LHCN-M2 (cell line): ENCODE measurements at places on chromosomes 12 and 14. TPM values are rescaled to one million over a fixed set of nuclear protein-coding genes. Genes with fewer than 3 reads are reported as not detected.

DNA sequence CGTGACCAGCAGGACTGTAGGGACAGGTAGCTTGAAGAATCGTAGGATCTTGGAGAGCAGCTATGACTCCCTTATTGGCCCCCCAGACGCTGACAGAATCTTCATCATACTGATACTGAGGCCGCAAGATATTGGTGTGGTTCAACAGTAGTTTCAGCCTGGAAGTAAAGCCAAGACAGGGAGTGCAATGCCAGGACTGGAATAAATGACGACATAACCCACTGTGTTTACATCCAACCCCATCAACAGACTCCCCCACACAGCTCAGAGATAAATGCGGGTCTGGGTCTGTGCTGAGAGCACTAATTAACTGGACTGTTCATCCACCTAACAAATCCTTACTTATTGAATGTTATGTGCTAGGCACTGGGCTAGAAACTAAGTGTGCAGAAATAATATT, 16.6 kb downstream of the NOXRED1 start:
- no peak for DNase-seq

GRCh38 chr14:23561873-23562821, 5.4 kb downstream of the AP1G2 start:
- DNase-seq, result peak; percentile 31

- no peak for DNase-seq
These were observed 28.5 kb upstream of the CDKN3 start for GRCh38 chr14:54368291-54368690.

CCDC197 gene
- total RNA-seq, result not detected in 2 replicates

ARF6 gene
- total RNA-seq, result 67.7 and 73.2 TPM in 2 replicates

- DNase-seq, result no peak
These were observed 140.3 kb downstream of the GCH1 start for GRCh38 chr14:54762296-54762695.

- DNase-seq, result peak; percentile 75
These were observed 1.8 kb downstream of the ELK3 start for GRCh38 chr12:96195845-96196451.

DNA sequence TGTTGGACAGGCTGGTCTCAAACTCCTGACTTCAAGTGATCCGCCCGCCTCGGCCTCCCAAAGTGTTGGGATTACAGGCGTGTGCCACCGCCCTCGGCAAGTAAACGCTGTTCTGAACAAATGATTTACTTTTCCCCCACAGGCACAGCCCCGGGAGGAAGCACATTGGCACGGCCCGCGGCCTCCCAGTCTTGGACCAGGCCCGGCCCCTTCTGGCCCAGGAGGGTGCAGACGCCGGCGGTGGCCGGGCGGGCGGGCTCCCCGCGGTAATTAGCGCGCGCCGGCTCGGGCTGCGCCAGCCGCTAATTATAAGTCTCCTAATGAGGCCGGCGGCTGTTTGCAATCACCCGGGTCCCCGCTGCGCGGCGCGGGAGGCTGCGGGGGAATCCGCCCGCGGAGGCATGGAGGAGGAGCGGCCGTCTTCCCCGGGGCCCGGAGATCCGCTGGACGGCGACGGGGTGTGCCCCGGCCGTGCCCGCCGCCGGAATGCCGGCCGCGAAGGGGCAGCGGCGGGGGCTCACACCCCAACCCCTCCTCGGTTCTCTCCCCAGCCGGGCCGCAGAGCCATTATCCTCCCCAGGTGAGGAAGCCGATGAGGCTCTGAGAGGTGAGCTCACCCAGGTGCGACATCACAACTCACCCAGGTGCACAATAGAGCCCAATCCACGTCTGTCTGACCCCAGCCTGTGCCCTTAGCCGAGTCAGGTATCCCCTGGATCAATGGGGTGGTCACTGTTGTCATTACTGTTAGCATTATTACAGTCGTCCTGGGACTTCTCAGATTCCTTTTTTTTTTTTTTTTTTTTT, 3.3 kb upstream of the POP5 start:
- DNase-seq, result no peak

- peak; percentile 97 for DNase-seq
These were observed 129.0 kb upstream of the HMGA2 start for GRCh38 chr12:65695113-65695865.

TCL1B gene
- not detected in 2 replicates for total RNA-seq

LHX5 gene
- not detected in 2 replicates for total RNA-seq

GRCh38 chr12:127280393-127281275, 986.3 kb upstream of the TMEM132C start:
- no peak for DNase-seq

- DNase-seq, result no peak
These were observed 26.9 kb downstream of the CLEC6A start for GRCh38 chr12:8482571-8483061.

DNA sequence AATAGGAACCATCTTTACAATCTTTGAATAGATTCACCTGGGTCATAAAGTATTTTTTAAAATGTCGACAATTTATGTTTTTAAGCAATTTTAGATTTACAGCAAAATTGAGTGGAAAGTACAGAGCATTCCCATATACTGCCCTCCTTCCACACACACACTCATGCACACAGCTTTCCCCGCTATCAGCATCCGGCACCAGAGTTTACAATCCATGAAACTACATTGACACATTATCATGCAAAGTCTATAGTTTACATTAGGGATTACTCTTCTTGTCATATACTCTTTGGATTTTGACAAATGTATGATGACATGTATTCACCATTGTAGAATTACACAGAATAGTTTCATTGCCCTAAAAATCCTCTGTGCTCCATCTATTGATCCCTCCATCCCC, 9.0 kb upstream of the SYNE2 start:
- DNase-seq, result no peak

- DNase-seq, result no peak
These were observed 4.6 kb downstream of the DTX1 start for GRCh38 chr12:113061061-113061694.

PTPRR gene
- total RNA-seq, result 0.19 and 1.4 TPM in 2 replicates

DNA sequence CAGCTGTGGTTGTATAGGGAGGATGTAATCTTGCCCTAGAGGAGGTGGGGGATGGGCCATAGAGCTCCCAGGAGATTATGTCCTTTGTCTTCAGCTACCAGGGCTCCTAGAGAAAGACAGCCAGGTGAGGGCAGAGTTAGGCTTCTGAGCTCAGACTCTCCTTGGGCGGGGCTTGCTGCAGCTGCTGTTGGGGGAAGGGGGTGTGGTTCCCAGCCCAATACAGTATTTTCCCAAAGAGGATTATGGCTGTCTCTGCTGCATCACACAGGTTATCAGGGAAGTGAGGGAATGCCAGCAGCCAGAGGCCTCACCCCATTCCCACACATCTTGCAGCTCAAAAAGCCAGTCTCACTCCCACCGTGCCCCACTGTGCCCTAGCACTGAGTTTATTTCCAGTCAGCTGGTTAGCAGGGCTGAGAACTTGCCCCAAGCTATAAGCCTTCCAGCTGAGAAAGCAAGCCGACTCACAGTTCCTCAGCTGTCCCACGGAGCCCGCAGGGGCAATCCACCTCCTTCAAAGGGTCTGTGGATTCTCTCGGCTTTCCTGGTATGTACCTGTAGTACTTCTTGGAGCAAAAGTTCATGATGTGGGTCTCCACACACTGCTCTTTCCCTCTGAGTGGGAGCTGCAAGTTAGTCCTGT, 217.3 kb upstream of the CPNE8 start:
- DNase-seq, result no peak

ASB2 gene
- total RNA-seq, result 0.40 TPM in 1 of 2 replicates, not detected in the other

- DNase-seq, result no peak
These were observed 5.8 kb upstream of the SLC48A1 start for GRCh38 chr12:47767216-47767724.

GRCh38 chr14:77094672-77095284, 3.3 kb upstream of the CIPC start:
- DNase-seq, result peak; percentile 77

- no peak for DNase-seq
These were observed 171.7 kb downstream of the SLC5A8 start for GRCh38 chr12:101038289-101038871.

NANOG gene
- not detected in 2 replicates for total RNA-seq

GRCh38 chr12:12759234-12759915, 26.1 kb upstream of the APOLD1 start:
- DNase-seq, result no peak

- DNase-seq, result no peak
These were observed 859.3 kb upstream of the ATXN7L3B start for GRCh38 chr12:73678335-73678734.

GRCh38 chr14:80310938-80311750, 99.8 kb upstream of the DIO2 start:
- DNase-seq, result peak; percentile 88

GRCh38 chr14:76262641-76263040, 110.9 kb downstream of the GPATCH2L start:
- DNase-seq, result no peak

PTHLH gene
- total RNA-seq, result 0.51 and 0.63 TPM in 2 replicates

DNA sequence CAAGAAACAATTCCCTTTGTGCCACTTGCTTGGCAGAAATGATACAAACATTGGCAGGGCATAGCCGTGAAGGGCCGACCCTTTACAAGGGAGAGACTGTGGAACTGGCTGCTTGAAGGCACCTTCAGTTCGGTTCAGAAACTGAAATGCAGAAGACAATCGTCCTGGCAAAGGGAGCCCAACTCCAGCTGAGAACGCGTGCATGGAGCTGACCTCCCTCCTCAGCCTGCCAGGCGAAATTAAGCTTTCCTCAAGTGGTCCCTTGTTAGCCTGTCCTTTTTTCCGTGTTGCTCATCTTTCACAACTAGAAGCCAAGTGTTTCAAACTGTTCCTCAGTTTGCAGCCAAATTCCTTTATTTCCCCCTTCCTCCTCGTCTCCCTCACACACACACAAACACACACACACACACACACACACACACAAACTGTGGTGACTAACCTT, 8.1 kb downstream of the LGR5 start:
- peak; percentile 45 for DNase-seq

GRCh38 chr12:48329199-48329939, 21.4 kb downstream of the ZNF641 start:
- no peak for DNase-seq

GRCh38 chr12:87925021-87925420, 104.2 kb downstream of the C12orf50 start:
- DNase-seq, result no peak

DNA sequence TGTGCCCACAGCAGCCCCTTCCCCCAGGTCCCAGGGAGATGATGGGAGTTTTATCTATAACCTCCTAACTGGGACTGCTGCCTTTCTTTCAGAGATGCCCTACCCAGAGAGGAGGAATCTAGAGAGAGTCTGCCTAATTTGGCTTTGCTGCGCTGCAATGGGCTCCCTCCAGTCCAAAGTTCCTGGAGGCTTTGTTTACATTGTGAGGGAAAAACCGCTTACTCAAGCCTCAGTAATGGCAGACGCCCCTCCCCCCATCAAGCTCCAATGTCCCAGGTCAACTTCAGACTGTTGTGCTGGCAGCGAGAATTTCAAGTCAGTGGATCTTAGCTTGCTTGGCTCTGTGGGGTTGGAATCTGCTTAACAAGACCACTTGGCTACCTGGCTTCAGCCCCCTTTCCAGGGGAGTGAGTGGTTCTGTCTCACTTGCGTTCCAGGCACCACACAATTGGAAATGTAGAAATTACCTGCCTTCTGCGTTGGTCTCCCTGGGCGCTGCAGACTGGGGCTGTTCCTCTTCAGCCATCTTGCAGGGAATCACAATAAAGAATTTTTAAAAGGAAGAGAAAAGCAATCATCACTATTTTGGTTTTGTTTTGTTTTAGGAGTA, 262.5 kb downstream of the FOXG1 start:
- DNase-seq, result peak; percentile 13

- DNase-seq, result no peak
These were observed 4.0 kb downstream of the EGLN3 start for GRCh38 chr14:33946679-33947476.

GRCh38 chr14:73091044-73091443, 32.7 kb downstream of the RBM25 start:
- DNase-seq, result no peak

EPS8 gene
- total RNA-seq, result 162 and 193 TPM in 2 replicates

IRAK3 gene
- total RNA-seq, result 0.63 and 1.3 TPM in 2 replicates

MIPOL1 gene
- 9.9 and 12.4 TPM in 2 replicates for total RNA-seq

GRCh38 chr12:91877456-91878235, 268.0 kb downstream of the BTG1 start:
- no peak for DNase-seq

- DNase-seq, result no peak
These were observed 8.5 kb downstream of the KRT85 start for GRCh38 chr12:52358575-52359350.

- no peak for DNase-seq
These were observed 3.3 kb upstream of the FRS2 start for GRCh38 chr12:69466867-69467266.
